ENCODE measurements at places on chromosomes 6 and 20.
A peak's percentile ranks its signal among the peaks of the same experiment; 100 is the strongest.

GRCh38 chr6:130918171-130918570 is 91.0 kb downstream of the SMLR1 start:
- DNase-seq, result no peak

DNA sequence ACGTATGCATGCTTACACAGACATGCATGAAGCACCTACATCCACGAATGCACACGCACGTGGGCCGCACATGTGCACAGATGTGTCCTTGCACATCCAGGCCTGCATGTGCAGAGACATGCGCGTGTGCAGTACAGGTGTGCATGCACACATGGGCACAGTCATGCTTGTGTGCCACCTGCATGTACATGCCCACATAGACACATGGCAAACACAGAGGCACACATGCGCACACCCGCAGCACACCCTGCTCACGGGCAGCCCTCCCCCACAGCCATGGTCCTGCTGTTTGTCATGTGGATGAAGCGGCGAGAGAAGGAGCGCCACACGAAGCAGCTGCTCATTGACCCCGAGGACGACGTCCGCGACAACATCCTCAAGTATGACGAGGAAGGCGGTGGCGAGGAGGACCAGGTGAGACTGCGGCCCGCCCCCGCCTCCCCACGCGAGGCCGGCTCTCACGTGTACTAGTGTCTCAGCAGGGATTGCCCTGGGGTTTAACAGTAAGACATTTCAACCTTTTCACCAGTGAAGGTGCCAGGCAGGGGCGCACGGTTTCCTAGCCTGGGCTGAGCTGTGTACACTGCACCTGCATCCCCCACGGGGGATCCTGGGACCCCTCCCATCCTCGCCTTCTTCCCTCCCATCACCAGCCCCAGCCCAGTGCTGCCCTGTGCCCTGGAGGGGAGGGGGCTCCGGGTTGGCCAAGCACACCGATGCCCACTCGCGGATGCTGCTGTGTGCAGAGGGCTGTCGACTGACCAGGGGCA is 132.8 kb downstream of the TAF4 start:
- DNase-seq, result no peak

- peak; percentile 51 for DNase-seq
Measured at GRCh38 chr20:37564388-37565133, 36.9 kb upstream of the BLCAP start.

DNA sequence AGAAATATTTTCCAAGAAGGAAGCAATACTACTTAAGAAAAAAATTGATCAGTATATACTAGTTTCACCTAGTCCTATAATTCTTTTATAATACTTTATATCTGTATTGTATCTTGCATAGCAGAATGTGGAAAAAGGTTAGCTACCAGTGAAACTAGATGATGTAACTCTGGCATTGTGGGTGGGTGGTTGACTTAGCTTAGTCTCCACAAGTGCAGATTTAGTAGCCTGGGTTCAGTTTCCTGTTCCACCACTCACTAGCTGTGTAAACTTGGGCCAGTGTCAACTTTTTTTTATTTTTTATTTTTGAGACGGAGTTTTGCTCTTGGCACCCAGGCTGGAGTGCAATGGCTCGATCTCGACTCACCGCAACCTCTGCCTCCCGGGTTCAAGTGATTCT is 2.0 kb downstream of the MUC21 start:
- DNase-seq, result no peak

GRCh38 chr6:151900256-151900655 is 92.8 kb downstream of the ESR1 start:
- no peak for DNase-seq

- no peak for DNase-seq
Measured at GRCh38 chr6:90180526-90180925, 116.1 kb downstream of the BACH2 start.

GRCh38 chr6:25023781-25024180 is 88.0 kb upstream of the RIPOR2 start:
- no peak for DNase-seq

GRCh38 chr6:164010441-164011103 is 596.1 kb downstream of the QKI start:
- DNase-seq, result no peak

DNA sequence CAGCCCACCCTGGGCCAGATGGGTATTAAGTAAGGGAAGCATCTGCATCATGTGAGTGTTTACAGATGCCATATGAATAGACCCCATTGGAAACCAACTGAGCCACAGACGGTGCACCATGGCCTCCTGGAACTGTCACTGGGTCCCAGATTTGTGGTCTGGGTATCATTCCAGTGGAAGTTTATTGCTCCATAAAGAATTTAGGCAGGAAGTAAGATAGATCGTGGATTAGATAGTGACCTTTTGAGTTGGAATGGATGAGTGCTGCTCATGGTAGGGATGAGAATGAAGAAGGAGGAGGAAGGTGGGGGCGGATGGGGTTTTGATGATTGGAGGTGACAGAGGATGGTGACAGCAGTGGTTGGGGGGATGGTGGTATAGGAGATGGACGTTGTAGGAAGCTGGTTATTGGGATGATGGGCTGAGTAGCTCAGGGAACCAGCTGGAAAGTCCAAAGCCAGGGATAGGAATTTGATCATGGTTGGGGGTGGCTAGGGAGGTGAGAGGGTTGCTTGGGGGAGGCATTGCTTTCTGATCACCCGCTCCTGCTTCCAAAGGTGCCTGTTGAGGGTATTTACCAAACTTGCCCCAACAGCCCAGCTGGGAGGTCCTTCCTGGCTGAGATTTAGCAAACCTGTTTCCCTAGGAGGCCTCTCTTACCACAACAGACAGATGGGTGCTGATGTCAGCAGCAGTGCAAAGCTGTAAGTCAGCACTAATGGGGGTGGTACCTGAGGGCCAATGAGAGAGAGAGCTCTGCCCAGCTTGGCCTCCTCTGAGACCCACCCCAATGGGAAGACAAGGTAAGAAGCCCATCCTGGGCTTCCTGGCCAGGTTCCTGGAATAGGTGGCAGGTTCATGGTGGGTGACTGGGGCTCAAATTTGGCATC is 78.0 kb downstream of the VEGFA start:
- DNase-seq, result no peak

- no peak for DNase-seq
Measured at GRCh38 chr20:6104493-6105188, 18.2 kb downstream of the FERMT1 start.

DNA sequence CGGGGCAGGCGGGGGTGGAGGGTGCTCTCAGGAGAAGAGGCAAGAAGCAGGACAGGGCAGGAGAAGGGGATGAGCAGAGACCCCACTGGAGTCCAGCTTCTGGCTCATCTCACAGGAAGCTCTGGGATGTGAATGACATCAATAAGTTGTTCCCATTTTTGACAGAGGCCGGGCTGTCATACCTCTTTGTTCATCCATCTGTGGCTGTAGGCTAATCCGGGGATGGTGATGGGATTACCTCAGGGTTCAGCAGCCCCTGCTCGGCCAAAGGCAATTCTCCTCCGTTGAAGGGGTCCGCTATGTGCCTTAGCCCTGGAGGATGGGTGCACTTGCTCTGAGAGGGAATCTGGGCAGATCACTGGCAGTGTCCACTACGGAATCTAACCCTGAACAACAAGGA is 3.3 kb upstream of the TMC2 start:
- no peak for DNase-seq

- no peak for DNase-seq
Measured at GRCh38 chr6:40988634-40989033, 50.4 kb downstream of the UNC5CL start.

- DNase-seq, result no peak
Measured at GRCh38 chr6:145116591-145117178, 618.6 kb downstream of the EPM2A start.

GRCh38 chr6:108837236-108837971 is 10.8 kb upstream of the ARMC2 start:
- peak; percentile 18 for DNase-seq

DNA sequence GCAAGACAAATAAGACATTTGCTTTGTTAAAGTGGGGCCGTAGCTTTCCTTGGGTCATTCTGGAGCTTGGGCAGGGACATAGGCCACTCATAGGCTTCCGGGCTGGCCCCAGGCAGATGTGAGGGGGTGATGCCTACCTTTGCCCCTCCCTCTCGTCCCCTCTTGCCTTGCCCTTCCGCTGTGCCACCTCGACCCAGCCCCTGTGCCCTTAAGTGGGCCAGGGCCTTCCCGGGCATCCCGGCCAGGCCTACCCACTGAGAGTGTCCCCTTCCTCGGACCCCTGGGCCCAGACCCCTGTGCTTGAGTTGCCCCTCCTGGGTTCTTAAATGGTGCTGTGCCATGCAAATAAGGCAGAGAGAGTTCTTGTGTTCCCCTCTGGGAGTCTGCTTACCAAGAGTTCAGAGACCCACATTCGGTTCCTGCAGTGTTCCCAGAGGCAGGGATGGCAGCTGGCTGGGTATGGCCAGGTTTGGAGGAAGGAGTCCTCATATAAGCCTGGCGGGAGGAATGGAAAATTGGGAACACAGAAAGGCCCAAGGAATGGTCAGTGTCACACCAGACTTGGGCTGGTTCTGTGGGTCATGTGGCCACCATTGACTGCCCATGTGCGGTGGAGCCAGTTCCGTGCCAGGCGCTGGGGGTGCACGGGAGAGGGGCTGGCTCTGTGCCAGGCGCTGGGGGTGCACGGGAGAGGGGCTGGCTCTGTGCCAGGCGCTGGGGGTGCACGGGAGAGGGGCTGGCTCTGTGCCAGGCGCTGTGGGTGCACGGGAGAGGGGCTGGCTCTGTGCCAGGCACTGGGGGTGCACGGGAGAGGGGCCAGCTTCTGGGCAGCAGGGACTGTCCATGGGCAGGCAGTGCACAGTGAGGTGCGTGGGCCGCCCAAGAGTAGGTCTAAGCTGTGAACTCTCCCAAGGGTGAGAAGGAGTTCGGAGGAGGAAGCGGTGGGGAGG is 173.5 kb upstream of the SNX9 start:
- no peak for DNase-seq

GRCh38 chr6:138541823-138542481 is 42.7 kb upstream of the NHSL1 start:
- DNase-seq, result no peak

- DNase-seq, result no peak
Measured at GRCh38 chr6:79277109-79277508, 42.6 kb upstream of the HMGN3 start.

- DNase-seq, result no peak
Measured at GRCh38 chr20:50559149-50559548, 49.0 kb downstream of the PTPN1 start.

DNA sequence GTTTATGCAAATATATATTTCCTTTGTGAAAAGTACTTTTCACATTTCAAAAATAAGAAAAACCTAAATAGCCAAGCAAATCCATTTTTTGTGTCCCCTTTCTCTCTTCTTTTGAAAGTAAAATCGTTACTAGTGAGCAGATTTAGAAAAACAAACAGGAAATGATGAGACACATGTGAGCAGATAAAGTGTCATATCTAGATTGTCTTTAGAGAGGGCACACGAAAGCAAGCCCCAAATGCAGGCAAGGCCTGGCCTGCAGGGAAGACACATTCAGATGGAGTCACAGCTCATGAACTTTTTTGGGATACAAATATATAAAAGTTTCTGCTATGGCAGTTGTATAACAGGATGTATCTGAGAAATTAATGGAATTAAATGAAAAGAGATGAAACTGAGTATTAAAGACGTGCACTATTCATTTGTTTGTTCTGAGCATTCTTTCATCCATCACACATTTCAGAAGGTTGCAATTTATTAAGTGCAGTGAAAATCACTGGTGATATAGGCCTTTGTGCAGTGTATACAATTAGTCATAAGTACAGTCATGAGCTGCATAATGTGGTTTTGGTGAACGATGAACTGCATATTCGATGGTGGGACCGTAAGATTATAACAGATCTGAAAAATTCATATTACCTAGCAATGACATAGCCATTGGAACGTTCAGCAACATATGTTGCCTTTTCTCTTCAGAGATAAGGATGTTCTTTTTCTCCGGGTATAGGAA is 101.4 kb downstream of the PACRG start:
- no peak for DNase-seq

DNA sequence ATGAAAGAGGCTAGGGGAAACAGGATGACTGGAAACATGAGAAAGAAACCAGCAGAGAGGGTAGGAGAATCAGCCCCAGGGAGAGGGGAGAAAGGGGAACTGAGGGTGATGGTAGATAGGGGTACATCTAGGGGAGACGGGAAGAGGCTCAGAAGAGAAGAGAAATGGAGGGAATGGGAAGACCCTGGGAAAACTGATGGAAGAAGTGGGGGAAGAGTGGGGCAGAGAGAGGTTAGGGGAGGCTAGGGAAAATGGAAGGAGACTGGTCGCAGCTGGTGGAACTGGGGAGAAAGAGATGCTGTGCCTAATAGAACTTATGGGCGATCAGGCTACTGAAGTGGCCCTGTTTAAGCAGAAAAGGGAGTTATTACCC is 548 bp downstream of the PROCR start:
- DNase-seq, result no peak

- DNase-seq, result no peak
Measured at GRCh38 chr20:55936209-55936595, 69.1 kb downstream of the CBLN4 start.

GRCh38 chr6:55011034-55011433 is 163.3 kb upstream of the HCRTR2 start:
- no peak for DNase-seq

- no peak for DNase-seq
Measured at GRCh38 chr6:34360556-34360955, 31.9 kb downstream of the NUDT3 start.

- no peak for DNase-seq
Measured at GRCh38 chr6:26105842-26106241, 18.6 kb downstream of the HFE start.

- peak; percentile 83 for DNase-seq
Measured at GRCh38 chr20:58892141-58892931, 39.8 kb downstream of the GNAS start.

- DNase-seq, result peak; percentile 51
Measured at GRCh38 chr6:122476131-122476530, 4.5 kb upstream of the SERINC1 start.

DNA sequence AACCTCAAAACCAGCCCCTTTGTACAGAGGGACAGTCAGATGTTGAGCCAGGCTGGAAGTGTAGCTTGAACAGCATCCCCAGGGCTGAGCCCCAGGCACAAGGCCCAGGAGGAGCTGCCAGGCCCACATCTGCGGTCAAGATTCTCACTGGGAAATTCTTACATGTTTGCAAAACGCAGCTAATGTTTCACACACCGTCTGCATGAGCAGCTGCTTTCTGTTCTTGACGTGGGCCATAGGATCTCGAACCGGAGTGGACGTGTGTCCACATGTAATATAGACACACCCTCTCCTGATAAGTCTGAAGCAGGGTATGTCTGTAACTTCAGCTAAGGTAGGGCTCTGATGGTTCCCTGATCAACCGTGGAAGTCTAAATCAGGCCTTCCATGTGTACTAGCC is 41.3 kb upstream of the TRAF3IP2 start:
- no peak for DNase-seq

DNA sequence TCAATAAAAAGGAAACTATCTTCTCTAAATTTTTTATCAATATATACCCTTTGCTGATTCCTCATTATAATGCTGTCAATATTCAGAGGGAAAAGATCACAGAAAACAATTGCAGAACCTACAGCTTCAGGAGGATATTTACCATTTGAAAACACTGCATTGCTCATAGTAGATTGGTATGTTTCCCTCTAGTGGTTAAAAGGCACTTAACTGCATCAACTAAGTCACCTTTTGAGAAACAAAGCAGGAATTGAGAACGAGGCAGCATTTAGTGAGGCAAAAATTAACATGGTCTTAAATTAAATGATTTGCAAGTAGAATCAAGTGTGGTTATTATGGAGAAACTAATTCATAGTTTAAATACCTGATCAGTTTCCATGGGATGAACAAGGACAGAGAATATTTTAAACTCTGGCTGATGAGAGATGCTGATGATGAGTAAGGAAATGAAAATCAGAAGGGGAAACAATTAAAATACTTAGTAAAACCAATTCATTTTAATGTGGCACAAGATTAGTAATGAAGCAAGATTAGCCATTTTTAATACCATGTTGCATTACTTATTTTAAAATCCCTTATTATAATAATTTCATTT is 642.1 kb downstream of the EPHA7 start:
- no peak for DNase-seq

All from erythroblast (primary cell).